ENCODE measurements at places on chromosomes 4 and X. TPM values are rescaled to one million over a fixed set of nuclear protein-coding genes. Genes with fewer than 3 reads are reported as not detected.

DNA sequence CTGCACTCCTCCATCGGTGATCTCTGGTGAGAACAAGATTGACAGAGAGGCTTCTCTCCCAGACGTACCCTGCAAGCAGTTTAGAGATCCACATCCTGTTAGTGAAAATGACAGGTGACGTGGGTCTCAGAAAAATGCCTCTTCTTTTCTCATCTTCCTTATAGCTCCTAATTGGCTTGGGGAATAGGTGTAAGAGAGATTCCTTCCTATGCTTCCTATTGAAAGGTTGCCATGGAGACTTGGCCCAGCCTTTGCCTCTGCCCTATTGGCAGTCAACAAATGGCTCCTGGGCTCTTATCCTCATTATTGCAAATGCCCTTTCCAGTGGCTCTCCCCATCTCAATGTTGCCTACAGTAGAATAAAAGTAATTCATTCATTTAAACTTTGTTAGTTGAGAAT lies 26.5 kb upstream of the DGKK start:
- DNase-seq, result no peak

- DNase-seq, result no peak
These were observed 72.6 kb downstream of the GATB start for GRCh38 chr4:151688003-151688784.

DNA sequence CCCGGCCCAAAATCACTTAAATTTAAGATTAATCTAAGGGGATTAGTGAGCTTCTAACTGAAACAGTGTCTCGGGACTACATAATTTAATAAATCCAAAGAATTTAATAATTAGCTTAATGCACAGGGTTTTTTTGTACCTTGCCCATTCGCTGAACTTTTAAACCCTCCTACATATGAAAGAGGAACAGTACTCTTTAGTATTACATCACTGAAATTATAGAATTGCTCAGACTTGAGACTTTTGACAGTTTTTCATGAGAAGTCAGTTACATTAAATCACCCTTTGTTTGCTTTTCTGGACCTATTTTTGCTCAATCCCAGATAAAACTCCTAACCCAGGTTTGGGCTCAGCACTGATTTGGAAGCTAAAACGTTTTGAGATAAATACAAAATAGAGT lies 2.4 kb upstream of the TADA2B start:
- DNase-seq, result no peak

GRCh38 chr4:181793096-181793495 lies 450.1 kb upstream of the TENM3 start:
- DNase-seq, result no peak

DNA sequence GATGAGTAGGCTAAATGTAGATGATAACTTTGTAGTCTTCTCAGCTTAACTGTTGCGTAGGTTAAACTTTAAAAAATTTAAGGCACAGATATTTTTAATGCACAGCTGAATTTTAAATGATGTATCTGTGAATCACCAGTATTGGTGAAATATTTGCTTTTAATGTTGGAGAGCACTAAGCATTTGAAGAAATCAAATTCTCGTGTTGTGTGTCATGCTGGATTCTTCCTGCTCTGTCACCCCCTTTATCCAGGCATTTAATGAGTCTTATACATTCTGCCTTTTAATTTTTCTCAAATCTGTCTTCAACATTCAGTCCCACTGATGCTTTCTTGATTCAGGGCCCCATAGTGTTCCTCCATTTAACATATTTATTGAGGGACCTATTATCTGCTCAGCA lies 76.7 kb downstream of the SLC4A4 start:
- DNase-seq, result no peak

DNA sequence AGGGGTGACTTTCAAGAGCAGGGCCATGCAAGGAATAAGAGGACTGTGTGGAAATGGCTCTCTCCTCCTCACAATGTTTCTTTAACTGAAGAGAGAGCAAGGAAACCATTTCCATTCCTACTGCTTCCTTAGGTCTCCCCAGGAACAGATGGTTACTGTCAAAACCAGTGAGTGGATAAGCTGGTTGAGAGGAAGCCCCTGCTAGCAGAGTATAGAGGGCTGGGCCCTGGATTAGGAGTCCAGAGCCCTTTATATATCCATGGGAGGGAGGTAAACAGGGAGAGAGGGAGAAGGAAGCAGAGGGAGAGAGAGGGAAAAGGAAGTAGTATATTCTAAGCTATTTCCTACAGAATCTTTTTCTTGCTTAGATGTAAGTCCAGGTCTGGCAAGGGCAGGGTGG lies 43.8 kb upstream of the LAS1L start:
- DNase-seq, result no peak

- DNase-seq, result no peak
These were observed 45.1 kb downstream of the VSIG4 start for GRCh38 chrX:65994519-65995506.

Gene MAP9
- total RNA-seq, result 8.5 TPM

Gene UGT2A1
- total RNA-seq, result not detected

Gene RTL3
- total RNA-seq, result not detected

Data from breast epithelium (tissue), 4 donors.